AG09309 (cell line): ENCODE measurements at places on chromosomes 3 and 15.

DNA sequence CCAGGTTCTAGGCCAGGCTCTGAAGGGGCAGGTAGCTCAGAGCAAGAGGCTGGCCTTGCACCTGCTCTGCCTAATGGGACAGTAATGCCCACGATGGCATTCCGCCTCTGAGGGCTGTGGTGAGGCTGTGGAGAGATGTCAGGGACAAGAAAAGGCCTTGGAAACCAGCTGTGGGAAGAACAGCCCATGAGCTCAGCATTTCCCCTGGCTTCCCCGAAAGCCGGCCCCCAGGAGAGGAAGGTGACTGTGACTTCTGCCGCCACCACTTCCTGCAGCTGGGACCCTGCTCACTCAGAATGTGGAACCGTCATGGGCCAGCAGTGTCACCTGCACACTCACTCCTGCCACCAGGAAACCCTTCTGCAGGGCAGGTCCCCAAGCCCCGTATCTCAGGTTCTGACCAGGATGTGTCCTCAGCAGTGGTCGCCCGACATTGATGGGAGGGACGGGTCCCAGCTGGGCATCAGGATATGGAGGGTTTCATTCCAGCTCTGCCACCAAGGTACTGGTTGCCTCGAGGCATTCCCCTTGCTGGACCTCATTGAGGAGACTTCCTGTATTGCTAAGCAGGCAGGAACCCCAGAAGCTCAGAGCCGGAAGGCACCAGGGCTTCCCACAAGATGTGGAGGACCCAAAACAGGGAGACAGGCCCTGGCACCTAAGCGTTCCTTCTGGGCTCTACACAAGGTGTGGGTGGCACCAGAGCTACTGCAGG, 30.7 kb downstream of the SEMA7A start:
- DNase-seq = no peak

- peak; percentile 92 for DNase-seq
Measured at GRCh38 chr3:189773056-189773455, 141.9 kb downstream of the TP63 start.

DNA sequence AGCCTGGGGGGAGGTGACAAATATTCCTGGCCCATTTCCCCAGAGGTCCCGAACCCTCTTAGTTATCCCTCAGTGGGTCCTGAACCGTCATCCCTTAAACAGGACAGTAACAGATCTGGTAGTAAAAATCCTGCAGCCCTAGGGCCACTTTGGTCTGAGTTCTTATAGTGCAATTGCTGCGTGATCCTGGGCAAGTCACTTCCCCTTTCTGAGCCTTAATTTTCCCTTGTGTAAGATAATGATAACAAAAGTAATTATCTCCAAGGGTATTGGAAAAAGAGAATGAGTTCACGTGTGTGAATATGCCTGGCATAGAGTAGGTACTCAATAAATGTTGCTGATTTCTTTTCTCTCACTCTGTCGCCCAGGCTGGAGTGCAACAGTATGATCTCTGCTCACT, 2.9 kb upstream of the JAGN1 start:
- DNase-seq = no peak

DNA sequence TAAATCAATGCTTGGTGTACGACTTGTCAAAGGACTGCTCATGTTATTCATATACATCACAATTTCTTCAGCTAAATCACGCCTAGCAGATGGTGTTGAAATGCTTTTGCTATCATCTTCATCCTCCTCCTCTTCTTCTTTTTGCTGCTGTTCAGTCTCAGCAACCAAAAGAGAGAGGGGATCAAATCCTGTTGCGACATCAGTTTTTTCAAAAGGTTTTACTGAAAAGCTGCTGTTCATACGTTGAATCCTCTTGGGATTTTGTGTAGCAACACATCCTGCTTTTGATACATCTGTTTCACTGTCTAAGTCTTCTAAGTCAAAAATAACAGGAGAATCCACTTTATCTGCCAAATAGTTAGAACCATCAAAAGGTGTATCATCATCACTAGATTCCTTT, 69.0 kb downstream of the SLC24A1 start:
- DNase-seq = no peak

- no peak for DNase-seq
Measured at GRCh38 chr3:196661400-196661799, 21.9 kb downstream of the NRROS start.

DNA sequence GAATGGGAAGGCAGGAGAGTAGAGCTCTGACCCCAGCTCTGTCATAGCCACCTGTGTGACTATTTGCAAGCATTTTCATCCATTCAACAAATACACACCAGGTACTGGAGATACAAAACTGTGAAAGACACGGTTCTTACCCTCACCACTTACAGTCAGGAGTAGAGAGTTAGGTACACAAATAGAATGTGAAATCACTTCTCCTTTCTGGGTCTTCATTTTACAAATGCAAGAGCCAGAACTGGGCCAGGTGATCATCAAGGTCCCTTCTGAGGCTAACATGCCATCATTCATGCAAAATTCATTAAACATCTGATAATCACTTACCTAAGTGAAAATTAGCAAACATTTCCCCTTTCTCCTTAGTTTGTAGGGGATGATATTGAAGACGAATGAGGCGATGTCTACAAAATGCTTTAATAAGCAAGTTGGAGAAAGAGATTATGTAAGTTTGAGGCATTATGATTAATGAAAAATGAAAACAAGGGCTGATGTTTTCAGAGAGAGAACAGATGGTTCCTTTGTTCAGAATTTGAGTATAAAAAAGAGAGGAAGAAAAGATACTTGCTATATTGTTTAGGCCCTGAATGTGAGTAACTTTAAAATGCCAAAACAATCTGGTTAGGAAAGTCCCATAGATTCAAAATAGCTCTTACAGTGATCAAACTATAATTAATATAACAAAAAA, 88.6 kb downstream of the LPP start:
- no peak for DNase-seq

DNA sequence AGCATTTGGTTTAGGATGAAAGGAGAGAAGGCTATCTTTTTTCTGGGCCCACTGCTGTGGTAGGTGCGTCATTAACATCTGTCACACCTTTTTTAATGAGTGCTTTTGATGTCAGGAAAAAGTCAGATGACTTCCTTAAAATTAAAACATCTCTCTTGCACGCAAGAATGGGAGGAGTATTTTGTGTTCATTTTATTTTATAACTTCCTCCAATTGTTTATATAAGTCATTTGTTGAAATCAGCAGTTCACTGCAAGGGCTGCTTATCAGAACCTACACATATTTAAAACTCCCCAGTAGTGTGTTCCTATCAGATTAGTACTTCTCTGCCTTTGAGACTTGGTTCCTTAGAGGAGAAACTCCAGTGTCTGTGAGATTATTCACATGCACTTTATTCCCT, 143.8 kb downstream of the NEO1 start:
- DNase-seq = no peak

GRCh38 chr3:61832375-61833229, 271.2 kb downstream of the PTPRG start:
- DNase-seq = no peak

DNA sequence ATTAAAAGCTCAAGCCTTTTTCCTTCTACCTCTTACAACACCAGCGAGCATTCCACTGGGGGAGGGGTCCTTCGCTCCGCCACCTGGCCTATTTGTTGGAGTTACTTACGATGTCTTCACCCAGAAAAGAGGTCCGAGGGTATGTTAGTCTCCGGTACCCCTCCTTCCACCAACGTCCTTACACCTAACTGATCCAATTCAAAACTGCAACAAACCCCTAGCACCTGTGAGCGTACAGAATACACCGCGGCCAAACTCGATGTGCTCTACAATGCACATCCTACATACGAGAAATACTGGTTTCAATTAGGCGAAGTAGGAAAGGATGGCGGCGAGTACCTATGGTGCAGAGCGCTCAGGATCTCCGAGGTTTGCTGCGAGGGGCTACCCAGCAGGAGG, 944 bp downstream of the SLITRK3 start:
- DNase-seq = no peak

DNA sequence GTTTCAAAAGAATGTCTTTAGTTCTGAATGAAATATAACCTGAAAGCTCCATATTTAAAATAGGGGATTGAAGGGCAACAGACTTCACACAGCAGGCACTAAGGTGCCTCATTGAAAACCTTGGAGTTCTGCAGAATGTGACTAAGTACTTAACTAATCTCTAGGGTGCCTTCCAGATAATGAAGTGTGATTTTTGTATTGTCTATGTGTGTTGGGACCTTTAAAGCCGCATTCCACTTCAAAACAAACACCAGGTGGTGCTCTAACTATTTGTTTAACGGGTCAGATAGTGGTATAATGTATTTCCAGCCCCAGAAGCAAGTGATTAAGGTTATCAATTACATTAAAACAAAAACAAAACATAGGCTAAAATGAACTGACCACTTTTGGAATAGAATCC, 28.0 kb downstream of the TFG start:
- DNase-seq = no peak

- DNase-seq = peak; percentile 45
Measured at GRCh38 chr3:64267721-64268604, 42.7 kb upstream of the PRICKLE2 start.

DNA sequence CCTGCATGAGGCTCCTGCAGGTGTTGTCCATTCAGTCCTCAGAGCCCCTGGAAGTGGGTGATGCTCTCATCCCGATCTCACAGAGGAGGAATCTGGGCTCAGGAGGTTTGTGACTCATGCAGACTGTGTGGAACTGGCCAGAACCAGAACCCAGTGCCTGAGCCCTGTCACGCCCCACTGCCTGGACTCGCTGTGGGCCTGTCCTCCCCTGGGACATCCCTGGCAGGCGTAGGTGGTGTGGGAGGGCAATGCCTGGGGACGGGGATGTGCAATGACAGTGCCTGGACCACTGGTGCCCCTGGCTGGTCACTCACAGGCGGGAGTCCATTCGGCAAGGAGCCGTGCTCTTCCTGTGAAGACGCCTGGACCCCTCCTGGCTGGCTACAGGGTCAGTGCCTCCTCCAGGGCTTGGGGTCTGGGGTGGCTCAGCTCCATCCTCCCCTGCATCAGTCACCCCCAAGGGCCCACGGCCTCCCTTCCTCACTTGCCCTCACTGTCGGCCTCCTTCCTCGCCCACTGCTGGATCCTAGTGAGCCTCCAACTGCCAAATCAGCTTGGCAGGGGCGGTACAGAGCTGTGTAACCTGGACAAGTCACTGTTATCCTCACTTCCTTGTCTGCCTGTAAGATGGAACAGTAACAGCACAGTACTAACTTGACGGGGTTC, 14.9 kb downstream of the PSTPIP1 start:
- DNase-seq = no peak

- DNase-seq = no peak
Measured at GRCh38 chr3:13285007-13285567, 135.0 kb downstream of the NUP210 start.

- DNase-seq = no peak
Measured at GRCh38 chr3:117192888-117193287, 483.3 kb downstream of the TUSC7 start.

GRCh38 chr3:13506680-13507079, 26.6 kb downstream of the HDAC11 start:
- DNase-seq = no peak

GRCh38 chr15:97346221-97346620, 614.3 kb upstream of the ARRDC4 start:
- DNase-seq = no peak

- no peak for DNase-seq
Measured at GRCh38 chr3:5314897-5315296, 127.4 kb downstream of the EDEM1 start.

- DNase-seq = peak; percentile 14
Measured at GRCh38 chr3:183895296-183895695, 10.6 kb upstream of the PARL start.

DNA sequence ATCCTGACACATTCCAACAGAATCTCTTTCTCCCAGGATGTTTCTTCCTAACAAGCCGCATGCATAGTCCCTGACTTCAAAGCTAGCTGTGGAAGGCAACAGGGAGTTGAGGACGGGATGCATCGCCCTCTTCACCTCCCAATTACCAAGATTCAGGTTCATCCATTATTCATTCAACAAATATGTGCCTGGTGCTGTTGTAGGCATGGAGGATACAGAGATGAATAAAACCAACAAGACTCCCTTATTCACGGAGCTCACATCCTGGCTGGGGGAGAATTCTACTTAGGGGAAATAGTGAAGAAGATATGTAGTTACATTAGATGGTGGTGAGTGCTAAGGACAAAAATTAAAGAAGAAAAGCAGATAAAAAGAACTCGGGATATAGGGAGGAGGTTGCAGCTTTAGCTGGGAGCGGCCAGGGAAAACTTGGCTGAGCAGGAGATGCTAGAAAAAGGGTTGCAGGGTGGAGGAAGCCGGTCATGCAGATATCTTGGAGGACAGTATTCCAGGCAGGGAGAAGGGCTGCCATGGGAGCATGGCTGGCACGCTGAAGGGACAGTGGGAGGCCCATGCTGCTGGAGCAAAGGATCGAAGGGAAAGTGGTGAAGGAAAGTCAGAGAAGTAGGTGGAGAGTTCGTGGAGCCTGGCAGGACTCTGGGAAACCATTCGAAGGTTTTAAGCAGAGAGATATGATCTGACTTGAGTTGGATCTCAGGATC, 5.0 kb downstream of the ITGB5 start:
- DNase-seq = no peak

DNA sequence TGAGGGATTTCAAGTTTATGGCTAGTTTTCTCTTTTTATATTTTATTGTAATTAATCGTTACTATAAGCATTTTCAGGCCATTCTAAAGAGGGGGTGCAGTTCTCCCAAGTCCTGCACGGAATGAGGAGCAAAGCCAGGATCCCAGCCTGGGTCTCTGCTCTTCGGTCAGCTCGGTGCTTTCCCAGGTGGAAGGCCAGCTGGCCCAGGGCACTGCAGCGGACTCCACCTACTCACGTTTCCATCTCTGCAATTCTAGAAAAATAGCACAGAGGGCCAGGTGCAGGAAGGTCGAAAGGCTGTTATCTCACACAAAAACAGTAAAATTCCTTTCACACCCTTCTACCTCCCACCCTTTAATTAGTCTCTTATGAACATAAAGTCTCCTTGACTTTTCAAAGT, 59.5 kb upstream of the HES1 start:
- no peak for DNase-seq

GRCh38 chr15:22878103-22878502, 39.6 kb downstream of the NIPA2 start:
- DNase-seq = no peak

DNA sequence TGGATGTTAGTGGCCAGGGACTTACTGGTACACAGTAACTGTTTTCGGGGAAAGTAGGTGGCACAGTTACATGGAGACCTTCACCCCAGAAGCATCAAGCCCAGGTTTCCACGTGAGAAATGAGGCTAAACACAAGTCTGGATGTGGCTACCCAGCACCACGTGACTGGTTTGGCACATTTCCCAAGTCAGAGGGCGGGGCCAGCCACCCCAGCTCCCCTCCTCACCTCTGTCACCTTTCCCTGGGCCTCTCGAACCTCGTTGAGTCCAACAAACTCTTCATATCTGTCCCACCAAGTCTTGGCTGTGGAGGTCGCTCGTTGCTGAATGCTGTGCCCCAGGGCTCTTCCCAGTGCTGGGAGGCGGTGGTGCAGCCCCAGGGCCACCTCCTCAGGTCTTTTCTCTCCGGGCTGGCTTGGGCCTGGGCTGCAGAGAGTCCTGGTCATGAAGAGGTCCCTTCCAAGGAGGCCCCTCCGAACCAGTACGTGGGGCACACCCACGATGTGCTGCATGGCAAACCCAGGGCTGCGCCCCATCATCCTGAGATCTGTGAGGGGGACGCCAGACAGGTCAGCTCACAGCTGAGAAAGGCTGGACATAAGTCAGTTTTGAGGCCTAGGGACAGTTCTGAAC, 4.8 kb upstream of the PLXNB1 start:
- DNase-seq = no peak

- no peak for DNase-seq
Measured at GRCh38 chr15:74589826-74590225, 25.8 kb upstream of the CLK3 start.

GRCh38 chr3:182617500-182617899, 175.8 kb upstream of the ATP11B start:
- DNase-seq = no peak

GRCh38 chr15:31328969-31329639, 2.5 kb downstream of the KLF13 start:
- no peak for DNase-seq

GRCh38 chr3:45453839-45454238, 65.5 kb downstream of the LARS2 start:
- DNase-seq = no peak
